Stimulated activated CD8-positive, alpha-beta memory T cell treated with anti-CD3 and anti-CD28 coated beads, Interleukin-4, amount 100 ng/mL, for 4 hours (primary cell): ENCODE measurements at places on chromosomes 11 and 22.

DNA sequence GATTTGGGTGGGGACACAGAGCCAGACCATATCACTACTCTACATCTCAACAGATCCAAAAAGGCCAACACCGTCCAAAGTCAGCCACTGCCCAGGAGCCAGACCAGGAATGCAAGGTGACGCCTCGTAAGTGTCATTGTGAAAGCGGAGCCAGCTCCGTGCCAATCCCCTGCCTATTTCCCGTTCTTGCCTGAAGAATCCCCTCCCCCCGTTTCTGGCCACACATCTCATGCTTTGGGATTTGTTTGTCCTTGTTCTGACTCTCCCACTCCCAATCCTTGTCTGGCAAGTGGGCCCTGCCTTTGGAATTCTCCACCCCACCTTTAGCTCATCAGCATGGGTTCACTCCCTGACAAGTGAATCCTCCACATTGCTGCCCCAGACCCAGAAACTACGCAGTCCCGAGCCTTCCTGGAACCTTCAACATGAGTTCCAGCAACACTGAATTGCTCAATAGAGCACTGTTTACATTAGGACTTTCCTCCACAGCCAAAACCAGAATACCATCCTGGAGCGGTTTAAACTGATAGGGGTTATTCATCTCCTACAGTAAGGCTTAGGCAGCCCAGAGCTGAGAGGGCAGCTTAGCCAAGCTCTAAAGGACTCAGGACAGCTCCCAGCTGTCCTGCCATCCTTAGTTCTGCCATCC, 6.0 kb upstream of the SLC35C1 start:
- no peak for DNase-seq

GRCh38 chr11:67120456-67120855, 1.4 kb downstream of the KDM2A start:
- no peak for DNase-seq

GRCh38 chr11:16356057-16356760, at the start of gene SOX6:
Gene SOX6 (minus strand): TSS chr11:16356546. CDS start chr11:16341248, 15,298 bp downstream.
- no peak for DNase-seq

DNA sequence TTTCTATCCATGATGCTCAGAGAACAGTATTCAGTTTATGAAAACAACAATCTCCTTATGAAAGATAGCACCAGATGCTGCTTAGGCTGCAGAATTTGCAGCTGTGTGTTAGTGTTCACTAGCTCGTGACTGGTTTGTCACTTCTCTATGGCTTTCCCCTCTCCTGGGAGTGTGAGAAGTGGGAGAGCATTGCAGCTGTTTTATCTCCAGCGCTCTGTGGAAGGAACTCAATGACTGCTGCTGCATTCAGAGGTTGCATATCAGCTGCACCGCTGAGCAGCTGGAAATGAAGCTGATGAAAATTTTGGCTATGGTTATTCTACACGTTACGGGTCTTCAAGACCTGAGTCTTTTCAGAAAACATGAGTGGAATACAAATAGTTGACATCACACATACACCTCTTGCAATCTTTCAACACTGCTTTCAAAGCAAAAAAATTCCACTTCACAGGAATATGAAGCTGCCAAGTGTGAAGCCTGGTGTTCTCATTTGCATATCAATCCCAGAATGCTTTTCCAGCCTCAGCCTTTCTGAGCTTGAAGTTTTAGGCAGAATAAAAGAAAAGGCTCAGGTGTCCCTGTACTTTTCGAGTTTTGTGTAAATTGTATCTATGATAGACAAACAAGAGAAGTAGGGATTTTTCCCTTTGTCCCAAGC, 149.3 kb upstream of the DDI1 start:
- DNase-seq = no peak

- DNase-seq = no peak
Observed at GRCh38 chr22:30292069-30292970, 3.0 kb upstream of the CASTOR1 start.

GRCh38 chr11:60170566-60170965, 12.3 kb downstream of the MS4A6A start:
- DNase-seq = no peak

GRCh38 chr11:6542727-6543126, 45.6 kb downstream of the DNHD1 start:
- DNase-seq = no peak

DNA sequence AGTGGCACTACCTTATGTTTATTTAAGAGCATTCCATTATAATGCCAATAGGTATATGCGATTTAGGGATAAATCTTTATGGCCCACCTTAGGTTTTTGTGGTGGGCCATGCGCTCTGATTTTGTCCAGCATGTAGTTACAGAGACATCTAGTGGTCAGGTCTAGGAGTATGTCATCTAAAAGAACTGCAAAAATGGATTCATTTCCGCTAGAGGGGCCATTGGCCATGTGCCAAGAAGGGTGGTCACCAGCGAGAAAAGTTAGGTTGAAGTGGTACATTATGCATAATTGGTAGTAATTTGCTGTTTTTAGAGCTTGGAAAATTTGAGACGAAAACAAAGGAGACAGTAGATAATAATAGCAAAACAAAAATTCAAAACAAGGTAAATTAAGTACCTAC, 27.7 kb downstream of the LRRC4C start:
- DNase-seq = no peak

DNA sequence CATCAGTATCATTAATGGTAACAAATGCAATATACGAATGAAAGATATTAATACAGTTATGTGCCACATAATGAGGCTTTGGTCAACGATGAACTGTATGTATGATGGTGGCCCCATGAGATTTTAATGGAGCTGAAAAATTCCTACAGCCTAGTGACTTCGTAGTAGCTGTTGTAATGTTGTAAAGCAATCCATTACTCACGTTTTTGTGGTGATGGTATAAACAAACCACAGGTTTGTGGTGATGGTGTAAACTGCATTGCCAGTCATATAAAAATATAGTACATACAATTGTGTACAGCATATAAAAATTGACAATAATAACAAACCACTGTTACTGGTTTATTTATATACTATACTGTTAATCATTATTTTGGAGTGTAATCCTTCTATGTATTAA, 27.4 kb upstream of the GRIA4 start:
- no peak for DNase-seq

- peak; percentile 66 for DNase-seq
Observed at GRCh38 chr22:41940832-41941765, 5.9 kb downstream of the CENPM start.

DNA sequence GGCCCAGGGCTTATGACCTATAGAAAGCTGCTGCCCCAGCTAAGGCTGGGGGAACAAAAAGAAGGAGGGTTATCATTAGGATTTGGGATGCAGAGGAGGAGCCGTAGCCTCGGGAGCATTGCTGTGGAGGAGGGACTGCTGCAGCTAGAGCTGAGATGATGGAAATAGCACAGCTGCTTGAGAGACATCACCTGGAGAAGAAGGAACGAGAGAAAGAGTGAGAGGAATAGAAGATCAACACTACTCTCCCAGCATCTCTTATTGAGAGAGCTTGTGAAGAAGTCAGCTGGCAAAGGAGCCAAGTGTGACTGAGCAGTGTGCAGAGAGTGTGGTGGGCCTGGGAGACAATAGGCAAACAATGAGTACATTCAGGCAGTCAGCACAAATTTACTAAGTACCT, 100.7 kb upstream of the PLET1 start:
- DNase-seq = no peak

GRCh38 chr11:529728-530411, 5.5 kb downstream of the HRAS start:
- no peak for DNase-seq
